ENCODE measurements at places on chromosomes 2 and 18.
A peak's percentile ranks its signal among the peaks of the same experiment; 100 is the strongest.

GRCh38 chr18:22300665-22301636, 116.8 kb downstream of the CTAGE1 start:
- no peak for DNase-seq

GRCh38 chr2:140643761-140644187, 1487.0 kb downstream of the LRP1B start:
- no peak for DNase-seq

GRCh38 chr18:54151376-54151775, 73.1 kb downstream of the MBD2 start:
- DNase-seq = no peak

DNA sequence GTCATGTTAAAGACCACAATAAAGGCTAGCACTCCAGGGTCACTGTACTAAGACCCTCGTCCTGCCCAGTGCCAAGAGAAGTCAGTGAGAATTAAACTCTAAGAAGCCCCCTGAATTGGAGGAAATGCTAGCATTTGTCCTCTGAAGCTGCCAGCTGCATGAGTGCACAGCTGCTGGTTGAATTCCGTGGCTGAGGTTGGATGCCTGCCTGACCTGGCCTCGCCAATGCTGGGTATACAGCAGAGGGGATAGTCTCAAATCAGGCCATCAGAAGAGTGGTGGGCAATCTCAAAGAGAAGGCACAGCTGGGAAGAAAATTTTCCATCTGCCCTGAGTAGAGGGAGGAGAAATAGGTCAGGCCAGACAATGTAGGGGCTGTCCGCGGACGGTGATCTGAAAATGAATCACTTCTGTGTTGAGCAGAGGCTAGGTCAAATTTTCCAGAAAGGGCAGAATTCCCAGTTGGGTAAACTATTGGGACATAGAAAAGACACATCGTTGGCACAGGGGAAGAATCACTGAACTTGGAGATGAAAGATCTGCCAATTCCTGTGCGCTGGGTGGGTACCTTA, 110.5 kb upstream of the AGAP1 start:
- no peak for DNase-seq

- no peak for DNase-seq
These were observed 45.4 kb downstream of the M1AP start for GRCh38 chr2:74602586-74603281.

- DNase-seq = no peak
These were observed 140.7 kb downstream of the NCK2 start for GRCh38 chr2:105885456-105885855.

DNA sequence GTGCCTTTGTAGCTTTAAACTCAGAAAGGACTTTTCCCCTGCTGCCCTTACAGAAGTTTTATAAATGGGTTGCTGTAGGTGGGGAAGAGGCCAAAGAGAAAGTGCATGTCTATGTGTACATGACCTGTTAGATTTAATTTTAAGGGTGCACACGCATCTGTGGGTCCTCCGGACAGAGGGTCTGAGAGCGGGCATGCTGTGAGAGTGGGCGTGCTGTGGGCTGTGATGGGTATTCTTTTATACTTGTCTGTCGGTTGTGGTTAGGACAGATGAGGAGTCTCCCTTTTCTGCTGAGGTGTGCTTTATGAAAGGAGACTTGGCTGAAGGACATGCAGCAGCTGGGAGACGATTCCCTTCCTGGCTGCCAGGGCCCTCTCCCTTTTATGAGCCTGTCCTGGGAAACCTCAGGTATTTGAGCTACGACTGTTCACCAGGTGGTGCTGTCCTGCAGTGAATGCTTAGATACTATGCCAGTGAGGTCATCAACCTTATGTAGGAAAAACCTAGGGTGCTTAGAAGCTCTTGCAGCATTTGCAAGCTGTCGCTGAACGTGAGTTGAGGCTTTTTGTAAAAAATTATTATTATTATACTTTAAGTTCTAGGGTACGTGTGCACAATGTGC, 67.5 kb downstream of the TANC1 start:
- DNase-seq = peak; percentile 25
